Kidney (tissue), 22 donors: ENCODE measurements at places on chromosomes 5 and 9. TPM values are rescaled to one million over a fixed set of nuclear protein-coding genes. Genes with fewer than 3 reads are reported as not detected.

The IL7R gene
- total RNA-seq: 53.7 TPM

The RFX3 gene
- 17.8 TPM for total RNA-seq

The GPR150 gene
- 0.16 TPM for total RNA-seq

The SHROOM1 gene
- total RNA-seq: 13.4 TPM

The NUTM2G gene
- not detected for total RNA-seq

The HMCN2 gene
- total RNA-seq: 8.6 TPM

The PMPCA gene
- total RNA-seq: 45.6 TPM

The PSAT1 gene
- total RNA-seq: 22.4 TPM

The TNFSF8 gene
- total RNA-seq: 5.0 TPM

The PAEP gene
- not detected for total RNA-seq

The SET gene
- total RNA-seq: 247 TPM

The GCNT1 gene
- total RNA-seq: 8.3 TPM

The SPATA31E1 gene
- not detected for total RNA-seq

The HSPB3 gene
- not detected for total RNA-seq

GRCh38 chr9:81894891-81895290 lies 33.3 kb upstream of the SPATA31D4 start:
- no peak for DNase-seq

DNA sequence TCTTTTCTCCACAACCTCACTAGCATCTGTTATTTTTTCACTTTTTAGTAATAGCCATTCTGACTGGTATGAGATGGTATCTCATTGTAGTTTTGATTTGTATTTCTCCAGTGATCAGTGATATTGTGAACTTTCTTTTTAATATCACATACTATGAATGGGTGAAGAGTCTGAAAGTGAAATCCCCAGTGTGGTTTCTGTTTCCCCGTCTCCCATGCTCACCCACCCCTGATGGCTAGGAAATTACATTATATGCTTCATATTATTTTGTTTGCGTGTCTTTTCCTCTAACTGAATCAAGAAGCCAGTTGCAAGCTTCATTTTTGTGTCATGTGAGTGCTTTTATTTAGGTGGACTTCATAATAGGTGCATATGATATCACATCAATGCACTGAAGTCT lies 171.1 kb downstream of the ARHGAP26 start:
- no peak for DNase-seq

DNA sequence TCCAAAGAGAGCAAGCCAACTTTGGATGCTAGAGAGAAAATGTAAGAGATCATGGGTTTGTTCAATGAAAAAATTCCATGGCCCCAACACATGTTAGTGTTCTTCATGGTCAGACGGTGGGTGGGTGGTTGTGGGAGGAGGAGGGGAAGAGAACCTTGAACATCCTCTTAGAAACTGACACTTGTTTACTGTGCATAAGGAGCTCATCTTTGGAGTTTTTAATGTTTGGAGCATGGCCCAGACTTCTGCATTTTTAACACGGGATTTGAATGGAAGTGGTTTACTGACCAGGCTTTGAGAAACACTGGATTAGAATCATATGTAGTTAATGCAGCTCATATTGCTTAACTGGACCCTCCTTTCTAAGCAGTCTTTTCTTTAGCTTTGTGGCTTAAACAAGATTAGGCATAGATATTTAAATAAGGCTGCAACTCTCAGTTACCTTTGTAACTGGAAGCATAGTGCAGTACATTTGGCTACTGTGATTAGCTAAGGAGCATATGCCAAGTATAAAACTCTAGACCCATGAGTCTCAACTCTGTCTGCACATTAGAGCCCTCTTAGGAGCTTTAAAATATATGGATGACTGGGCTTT lies 60.1 kb downstream of the FOCAD start:
- no peak for DNase-seq

GRCh38 chr5:57382655-57383054 lies 100.0 kb downstream of the ACTBL2 start:
- no peak for DNase-seq

DNA sequence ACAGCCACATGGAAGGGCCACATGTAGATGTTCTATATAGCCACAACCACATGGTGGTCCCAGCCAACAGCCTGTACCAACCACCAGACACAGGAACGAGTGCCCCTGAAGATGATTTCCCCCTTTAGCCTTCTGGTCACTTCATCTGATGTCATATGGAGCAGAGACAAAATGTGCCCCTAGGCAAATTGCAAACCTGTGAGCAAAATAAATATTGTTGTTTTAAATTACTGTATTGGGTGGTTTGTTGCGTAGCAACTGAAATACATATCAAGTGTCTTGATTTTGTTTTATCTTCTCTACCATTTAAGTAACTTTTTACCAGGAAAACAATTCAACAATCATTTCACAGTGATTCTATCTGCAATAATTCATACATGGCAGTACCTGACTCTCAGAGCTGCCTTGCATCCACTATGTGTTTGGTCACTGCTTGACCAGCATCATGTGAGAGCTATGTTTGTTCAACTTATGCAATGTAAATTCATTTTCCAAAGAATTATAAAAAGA lies 142.5 kb upstream of the VLDLR start:
- no peak for DNase-seq

GRCh38 chr5:55418994-55419968 lies 111.5 kb downstream of the MTREX start:
- DNase-seq: no peak

DNA sequence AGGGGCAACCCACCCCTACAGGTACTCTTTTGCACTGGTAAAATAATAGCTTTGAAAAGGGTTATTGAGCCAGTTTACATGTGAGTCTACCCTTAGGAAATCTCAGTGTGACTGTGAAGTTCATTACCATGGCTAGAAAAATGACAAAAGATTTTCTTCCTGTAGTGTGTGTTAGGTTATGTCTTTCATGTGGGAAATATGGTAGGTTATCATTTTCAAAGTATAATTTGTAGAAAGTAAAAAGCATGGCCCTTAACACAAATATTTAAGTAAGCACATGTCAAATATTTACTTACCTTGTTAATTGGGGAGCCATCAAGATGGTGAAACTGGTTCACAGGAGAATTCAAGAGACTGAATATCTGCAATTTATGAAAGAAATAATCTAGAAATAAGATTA lies 37.3 kb upstream of the PLPP1 start:
- no peak for DNase-seq

- no peak for DNase-seq
Measured at GRCh38 chr5:114243281-114243971, 118.4 kb upstream of the KCNN2 start.

DNA sequence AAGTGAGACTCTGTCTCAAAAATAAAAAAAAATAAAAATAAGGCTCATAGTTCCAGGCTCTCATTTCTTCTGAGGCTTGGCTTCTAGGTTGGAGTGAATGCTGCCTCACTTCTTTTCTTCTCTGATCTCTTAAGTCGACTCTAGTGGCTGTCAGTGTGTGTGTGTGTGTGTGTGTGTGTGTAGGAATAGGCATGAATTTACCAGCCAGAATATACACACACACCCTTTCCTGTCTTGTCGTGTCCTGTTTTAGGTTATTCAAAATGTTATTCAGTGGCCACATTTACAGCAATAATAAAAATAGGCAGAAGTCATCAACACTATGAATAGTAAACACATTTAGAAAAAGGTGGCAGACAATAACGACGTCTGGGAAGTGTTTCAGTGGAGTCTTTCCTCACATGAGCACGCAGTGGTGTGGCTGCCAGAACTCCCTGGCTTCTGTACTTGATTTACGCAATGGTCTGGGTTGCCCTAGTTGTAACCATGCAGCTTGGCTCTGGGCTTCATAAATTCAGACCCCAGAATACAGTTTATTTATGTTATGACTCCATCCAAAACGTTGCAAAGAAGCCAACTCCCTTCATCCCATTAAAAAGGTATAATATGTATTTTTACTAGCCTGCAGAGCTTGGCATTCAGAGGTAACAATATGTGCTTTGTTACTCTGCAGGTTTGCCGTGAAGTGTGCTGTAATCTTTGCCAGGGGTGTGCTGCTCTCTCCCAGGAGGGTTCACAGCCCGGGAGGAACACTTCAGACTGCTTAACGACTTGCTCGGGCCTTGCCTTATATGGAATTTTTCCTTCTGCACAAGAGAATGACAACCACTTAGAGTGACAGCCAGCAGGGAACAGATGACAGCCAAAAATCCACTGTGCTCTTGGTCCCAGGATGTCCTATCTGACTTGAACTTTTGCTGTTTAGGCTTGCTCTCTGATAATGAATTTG lies 34.4 kb upstream of the PALM2AKAP2 start:
- peak; percentile 45 for DNase-seq

DNA sequence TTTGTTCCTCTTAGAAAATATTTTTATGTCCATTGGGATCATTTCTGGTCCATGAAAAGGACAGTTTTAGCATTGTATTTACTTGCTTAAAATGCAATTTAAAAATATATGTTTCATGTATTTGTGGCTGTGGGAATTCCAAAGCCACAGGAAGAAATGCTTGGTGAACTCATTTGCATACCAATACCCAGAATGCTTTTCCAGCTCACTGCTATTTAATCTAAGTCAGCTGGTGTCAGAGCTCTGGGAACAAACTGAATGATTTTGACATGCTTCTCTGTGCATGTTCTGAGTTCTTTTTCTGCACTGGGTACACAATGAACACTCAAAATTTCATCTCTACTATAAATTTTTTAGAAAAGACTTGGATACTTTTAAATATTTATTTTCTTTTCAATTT lies 482.8 kb upstream of the ARRDC3 start:
- no peak for DNase-seq

DNA sequence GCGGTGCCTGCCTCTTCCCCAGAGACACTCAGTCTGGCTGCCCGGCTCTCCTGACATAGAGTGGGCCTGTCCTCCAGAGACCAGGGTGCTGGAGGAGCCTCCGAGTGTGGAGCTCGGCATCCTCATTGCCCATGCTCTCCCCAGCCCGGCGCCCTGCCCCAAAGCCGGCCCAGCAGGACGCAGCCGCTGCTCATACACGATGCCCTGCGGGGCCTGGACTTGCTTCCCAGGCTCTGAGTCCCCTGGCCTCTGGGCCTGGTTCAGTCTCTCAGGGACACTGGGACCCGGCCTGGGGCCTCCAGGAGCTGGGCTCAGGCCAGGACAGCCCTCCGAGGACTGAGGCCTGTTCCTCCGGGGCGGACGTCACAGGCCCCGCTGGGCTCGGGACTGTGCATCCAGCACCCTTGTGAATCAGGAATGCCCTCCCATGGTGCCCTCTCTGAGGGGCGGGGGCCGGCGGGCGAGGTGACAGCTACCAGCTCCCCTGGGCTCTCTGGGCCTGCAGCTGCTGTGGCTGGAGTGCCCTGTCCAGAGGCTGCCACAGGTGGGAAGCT lies 23.2 kb downstream of the TPPP start:
- no peak for DNase-seq

DNA sequence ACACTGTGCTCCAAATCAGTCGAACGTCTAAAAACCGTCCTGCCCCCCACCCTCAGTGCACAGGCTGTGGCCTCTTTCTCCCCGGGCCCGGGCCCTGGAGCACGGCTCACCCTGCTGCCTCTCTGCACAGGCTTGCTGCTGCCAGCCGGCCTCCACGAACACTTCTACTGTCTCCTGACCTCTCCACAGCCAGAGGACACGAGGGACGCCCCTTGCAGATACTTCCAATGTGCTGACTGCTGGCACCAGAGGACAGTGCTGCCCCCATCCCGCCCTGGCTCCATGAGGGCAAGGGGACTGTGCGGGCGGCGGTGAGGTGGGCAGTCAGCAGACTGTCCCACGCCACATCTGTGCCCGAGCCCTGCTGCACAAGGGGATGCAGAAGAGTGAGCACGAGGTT lies 174.8 kb downstream of the COL23A1 start:
- DNase-seq: peak; percentile 37

DNA sequence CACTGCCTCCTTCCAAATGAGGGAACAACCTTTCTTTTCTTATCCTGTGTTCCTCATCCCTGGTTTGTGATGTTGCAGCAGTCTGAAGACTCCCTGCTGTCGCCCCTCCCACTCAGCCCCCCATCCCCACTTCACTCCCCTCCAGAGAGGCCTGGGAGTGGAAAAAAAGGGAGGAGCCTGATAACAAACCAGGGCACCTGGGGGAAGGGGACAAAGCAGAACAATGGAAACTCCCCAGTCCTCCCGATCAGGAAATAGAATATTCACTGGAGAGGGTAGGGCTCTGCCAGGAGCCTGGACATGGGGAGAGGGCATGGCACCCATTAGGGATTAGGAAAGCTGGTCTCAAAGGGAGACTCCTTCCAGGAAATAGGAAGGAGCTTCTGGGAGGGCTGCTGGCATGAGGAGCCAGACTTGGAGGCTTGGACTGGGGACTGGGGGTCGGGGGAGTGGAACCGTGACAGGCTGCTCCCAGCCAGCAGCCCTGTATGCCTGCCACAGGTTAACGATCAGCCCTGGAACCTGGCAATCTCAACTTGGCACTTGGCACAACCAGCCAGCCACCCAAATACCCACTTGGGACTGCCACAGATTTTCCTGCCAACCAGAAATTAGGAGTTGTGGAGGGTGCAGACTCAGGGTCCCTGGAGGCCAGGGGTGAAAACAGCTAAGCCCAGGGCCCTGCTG lies 20.0 kb downstream of the PCDH1 start:
- DNase-seq: peak; percentile 76

DNA sequence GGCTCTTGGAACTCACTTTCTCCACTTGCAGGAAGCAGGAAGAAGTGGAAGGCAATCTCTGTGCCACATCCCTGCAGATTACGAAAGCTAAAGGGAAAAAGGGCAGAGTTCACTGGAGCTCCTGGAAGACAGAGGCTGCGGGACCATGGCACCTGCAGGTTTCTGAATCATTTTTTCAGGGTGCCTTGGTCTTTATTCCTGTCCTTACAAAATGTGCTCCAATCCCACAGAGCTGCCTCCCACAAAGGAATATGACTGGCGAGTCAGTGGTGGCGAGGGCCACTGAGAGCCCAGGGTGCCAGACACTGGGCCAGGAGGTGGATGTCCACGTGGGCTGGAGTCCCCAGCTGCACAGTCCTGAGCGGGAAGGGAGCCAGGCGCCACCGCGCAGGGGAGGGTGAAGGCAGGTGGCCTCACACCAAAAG lies 183.0 kb downstream of the FANCC start:
- DNase-seq: no peak

- DNase-seq: no peak
Measured at GRCh38 chr9:124527781-124528180, 20.6 kb upstream of the NR5A1 start.

DNA sequence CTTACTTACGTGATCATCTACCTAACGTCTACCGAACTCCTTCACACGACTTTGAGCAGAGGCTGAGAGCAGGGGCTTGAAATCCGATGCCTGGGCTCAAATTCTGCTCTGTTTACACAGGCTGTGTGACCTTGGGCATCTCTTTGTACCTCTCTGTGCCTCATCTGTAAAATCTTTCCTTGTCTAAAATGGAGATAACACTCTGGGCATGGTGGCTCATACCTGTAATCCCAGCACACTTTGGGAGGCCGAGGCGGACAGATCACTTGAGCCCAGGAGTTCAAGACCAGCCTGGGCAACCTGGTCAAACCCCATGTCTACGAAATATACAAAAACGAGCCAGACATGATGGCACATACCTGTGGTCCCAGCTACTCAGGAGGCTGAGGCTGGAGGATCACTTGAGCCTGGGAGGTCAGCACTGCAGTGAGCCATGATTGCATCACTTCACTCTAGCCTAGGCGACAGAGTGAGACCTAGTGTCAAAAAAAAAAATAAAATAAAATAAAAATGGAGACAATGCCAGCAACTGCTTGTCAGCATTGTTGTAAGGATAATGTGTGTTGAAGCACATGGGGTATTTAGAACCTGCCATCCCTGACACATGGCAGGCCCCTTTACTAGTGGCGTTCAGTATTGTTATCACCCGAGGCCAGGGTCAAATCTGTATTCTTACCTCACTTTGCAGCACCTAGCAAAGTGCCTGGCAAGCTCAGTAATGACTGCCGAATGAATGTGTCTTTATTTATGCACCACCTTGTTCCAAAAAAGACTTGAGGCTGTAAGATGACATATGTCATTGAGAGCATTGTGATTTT lies 32.6 kb upstream of the CRB2 start:
- no peak for DNase-seq
